Activated naive CD8-positive, alpha-beta T cell treated with anti-CD3 and anti-CD28 coated beads, Interleukin-2, amount 10 ng/mL, durations not matched to agents 7 days and 5 days (primary cell): ENCODE measurements at places on chromosomes 11 and 22.

DNA sequence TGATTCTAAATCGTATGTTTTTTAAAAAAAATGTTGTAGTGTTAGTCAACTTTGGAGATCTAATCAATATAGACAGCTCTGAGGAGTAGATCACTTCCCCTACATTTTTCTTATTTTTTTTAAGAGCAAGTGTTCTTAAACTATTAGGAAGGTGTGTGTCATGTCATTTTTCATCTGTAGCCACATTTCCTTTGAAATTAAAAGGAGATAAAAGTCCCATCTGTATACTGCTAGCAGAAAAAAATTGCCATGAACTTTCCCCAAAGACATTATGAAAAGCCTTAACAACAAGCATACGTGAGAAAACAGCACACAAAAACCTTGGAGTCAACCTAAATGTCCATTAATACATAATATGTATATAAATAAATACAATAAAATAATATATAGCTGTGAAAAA is 286.6 kb downstream of the ETS1 start:
- no peak for DNase-seq

- DNase-seq: peak; percentile 59
Observed at GRCh38 chr11:72238040-72238450, 5.9 kb downstream of the PHOX2A start.

GRCh38 chr11:46987183-46987582 is 50.6 kb downstream of the CSTPP1 start:
- DNase-seq: no peak

DNA sequence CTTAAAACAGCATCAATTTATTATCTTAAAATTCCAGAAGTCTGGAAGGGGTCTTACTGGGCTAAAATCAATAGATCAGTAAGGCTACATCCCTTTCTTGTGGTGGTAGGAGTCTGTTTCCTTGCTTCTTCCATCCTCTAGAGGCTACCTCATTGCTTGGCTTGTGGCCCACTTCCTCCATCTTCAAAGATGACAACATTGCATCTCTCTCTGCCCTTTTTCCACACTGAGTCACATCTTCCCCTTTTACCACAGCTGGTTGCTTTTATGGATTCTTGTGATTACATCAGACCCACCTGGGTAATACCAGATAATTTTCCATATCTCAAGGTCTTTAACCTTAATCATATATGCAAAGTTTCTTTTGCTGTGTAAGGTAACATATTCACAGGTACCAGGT is 60.9 kb downstream of the GRIA4 start:
- no peak for DNase-seq

- DNase-seq: no peak
Observed at GRCh38 chr11:119445379-119445778, 22.4 kb upstream of the THY1 start.
